ENCODE measurements at places on chromosomes 1 and 21. TPM values are rescaled to one million over a fixed set of nuclear protein-coding genes. Genes with fewer than 3 reads are reported as not detected.
A peak's percentile ranks its signal among the peaks of the same experiment; 100 is the strongest.

Gene PODN
- 0.60 TPM for total RNA-seq

- no peak for DNase-seq
Measured at GRCh38 chr1:203450479-203451149, 25.0 kb upstream of the PRELP start.

Gene PAQR6
- 0.07 TPM for total RNA-seq

DNA sequence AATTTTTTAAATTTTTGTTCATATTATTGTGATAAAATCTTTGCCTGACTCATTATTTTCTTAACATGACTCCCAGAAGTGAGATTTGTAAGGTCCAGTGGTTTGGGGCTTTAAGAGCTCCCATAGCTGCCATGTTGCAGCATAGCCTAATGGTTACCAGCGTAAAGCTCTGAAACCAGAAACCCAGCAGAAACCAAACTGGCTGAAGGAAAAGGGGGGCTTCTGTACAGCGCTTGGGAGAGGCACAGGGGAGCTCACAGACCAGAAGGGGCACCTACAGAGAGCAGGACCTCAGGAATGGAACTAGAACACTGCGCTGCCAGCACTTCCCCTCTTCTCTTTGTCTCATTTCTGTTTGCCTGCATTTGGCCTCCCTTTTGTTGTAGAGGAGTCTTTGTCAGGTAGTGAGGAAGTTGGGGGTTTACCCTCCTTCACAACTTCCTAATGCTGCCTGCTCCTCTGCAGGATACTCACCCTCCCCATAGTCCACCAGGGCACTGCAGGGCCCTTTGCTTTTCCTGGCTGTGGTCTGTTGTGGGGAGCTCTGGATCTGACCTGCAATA, 2.6 kb upstream of the PYCR2 start:
- no peak for DNase-seq

Gene FMOD
- total RNA-seq = 0.07 TPM

Gene LCE2C
- total RNA-seq = not detected

Gene VAV3
- total RNA-seq = 1.1 TPM

- DNase-seq = no peak
Measured at GRCh38 chr1:205481218-205481617, 23.3 kb upstream of the CDK18 start.

GRCh38 chr1:167627865-167628641, 2.0 kb upstream of the RCSD1 start:
- no peak for DNase-seq

Gene ADAM30
- not detected for total RNA-seq

DNA sequence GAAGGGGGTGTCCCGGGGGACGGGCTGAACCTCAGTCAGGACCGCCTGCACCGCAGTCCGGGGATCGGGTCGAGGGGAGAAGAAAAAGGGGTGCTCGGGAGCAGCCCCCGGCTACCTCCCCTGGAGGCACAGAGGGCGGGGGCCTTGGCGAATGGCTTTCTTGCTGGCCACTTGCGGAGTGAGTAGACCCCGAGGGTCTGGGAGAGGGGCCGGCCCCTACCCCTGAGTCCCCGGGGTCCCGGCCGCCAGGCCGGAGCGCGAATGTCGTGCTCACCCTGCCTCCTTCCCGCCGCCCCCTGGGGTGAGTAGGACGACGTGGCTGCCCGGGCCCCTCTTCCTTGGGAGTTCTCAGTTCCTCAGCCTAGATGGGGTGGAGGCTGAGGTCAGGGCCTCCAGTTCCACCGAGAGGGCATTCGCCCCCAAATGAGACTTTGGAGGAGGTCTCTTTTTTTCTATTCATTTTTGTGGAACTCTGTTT, 113.0 kb downstream of the OSBPL9 start:
- DNase-seq = no peak

- no peak for DNase-seq
Measured at GRCh38 chr1:221478050-221478949, 263.6 kb downstream of the DUSP10 start.

Gene TMCO4
- total RNA-seq = 7.3 TPM

- DNase-seq = peak; percentile 92
Measured at GRCh38 chr1:225508538-225509375, 80.9 kb upstream of the LBR start.

DNA sequence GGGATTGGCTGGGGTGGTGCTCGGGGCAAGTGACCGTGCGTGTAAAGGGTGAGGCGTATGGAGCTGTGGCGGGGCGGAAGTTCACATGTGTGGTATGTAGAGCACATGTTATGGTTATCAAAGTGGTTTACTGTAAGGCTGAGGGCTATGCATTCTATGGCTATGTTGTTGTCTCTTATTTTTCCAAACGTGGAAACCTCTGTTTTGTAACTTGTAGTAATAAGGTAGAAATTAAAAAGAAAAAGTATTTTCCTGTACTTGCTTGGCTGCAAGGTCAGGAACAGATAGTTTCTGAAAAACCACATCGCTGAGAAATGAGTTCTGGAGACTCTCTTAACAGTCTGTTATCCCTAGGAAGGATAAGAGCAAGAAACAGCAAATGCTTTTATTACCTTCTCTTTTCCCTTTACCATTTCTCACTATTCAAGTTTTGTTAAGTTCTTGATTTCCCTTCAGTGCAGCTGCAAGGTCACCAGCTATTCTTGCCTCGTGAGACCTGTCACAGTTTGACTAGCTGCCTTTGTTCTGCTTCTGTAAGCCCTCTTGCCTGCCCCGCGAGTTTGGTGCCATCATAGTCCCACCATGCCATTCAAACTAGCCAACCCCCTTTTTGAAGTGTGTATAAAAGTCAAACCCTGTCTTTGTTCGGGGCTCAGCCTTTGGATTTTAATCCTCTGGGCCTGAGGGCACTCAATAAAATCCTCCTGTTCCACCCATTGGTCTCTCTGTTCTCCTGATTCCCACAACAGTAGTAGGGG, 9.5 kb downstream of the RNU1-2 start:
- DNase-seq = peak; percentile 71

DNA sequence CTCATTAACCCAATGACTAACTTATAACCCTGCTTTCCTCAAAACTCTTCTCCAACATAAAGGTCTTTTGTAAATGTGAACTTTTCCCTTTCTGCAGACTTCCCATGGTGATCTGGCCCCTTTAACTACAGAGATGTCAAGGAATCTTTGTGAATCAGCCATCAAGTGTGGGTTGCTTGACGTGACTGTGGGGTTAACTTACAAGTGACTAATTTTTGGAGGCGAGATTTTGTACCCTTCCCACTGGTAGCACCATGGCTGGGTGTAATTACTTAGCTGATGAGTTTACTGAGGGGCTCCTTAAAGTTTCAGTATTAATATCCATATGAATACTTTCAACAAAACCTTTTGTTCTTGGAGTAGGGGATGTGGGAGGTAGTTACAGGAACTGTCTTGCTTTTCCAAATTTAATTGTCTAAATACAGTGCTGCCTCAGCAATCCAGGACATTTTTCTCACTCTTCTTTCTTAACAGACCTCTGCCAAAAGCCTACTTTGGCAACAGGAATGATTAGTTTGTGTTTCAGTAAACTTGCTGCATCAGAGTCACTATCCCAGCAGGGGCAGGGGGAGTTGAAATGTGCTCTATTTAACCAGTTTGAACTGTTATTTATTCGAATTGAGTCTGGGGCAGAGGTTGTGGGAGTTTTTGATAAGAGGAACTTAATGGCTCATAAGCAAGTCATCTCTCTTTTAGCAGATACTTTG, 217.3 kb upstream of the FGGY start:
- no peak for DNase-seq

GRCh38 chr1:233389169-233389568, 61.6 kb downstream of the MAP3K21 start:
- no peak for DNase-seq

Gene MEX3A
- 6.5 TPM for total RNA-seq

GRCh38 chr1:7652061-7652460, 119.0 kb upstream of the VAMP3 start:
- DNase-seq = no peak

Gene CD48
- total RNA-seq = not detected

GRCh38 chr1:55476445-55477015, 261.4 kb upstream of the USP24 start:
- DNase-seq = no peak

Gene SPATA21
- total RNA-seq = not detected

Gene KCND3
- total RNA-seq = under 0.01 TPM

DNA sequence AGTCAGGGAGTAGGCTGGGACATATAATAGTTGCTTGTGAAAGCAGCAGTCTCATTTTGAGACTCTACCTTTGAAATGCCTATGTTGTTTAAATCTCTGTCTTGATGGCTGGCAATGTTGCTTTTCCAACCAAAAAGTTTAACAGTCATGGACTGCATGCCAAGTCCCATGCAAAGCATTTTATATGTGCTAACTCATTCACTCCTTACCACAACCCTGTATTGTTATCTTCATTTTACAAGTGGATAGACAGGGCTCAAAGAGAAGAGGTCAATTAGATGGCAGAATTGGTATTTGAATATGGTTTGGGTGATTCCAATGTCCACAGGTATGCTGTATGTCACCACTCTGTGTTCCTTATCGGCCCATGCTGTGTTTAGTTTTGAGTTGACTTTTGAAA, 331.4 kb upstream of the USP24 start:
- DNase-seq = no peak

DNA sequence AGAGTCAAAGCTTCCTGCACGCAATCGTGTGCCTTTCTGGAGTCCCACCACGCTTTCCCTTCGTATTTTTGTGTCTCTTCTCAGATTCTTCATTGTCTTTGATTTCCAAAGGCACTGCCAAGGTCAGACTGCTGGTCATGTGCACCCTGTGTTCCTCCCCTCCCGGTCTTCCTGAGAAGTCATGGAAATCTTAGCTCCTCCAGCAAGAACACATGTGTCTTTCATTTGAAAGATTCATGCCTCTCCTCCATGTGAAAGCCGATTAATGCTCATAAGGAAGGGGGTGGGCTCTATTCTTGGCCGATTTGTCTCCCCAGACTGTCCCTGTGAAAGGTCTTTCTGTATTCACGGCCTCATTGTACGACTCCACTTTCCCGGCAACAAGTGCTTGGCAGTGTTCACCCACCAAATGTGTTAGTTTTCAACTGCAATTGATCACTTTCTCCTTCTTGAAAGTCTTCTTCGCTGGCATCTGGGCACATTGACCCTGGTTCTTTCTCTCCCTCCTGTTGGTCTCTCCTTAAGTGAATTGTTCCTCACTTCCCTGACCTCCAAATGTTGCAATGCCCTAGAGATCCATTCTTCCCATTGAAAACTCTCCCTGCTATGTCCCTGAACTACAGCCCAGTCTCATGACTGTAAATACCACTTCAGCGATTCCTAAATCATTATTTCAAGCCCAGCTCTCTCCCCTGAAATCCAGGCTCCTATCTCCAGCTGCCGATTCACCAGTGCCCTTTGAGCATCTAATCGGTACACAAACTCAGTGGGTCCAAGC, 25.4 kb downstream of the MX2 start:
- no peak for DNase-seq

Gene AUNIP
- total RNA-seq = 5.8 TPM

Gene AQP10
- total RNA-seq = 0.13 TPM

- DNase-seq = no peak
Measured at GRCh38 chr1:29685387-29685786, 449.1 kb downstream of the PTPRU start.

Gene OR2W3
- 0.53 TPM for total RNA-seq

DNA sequence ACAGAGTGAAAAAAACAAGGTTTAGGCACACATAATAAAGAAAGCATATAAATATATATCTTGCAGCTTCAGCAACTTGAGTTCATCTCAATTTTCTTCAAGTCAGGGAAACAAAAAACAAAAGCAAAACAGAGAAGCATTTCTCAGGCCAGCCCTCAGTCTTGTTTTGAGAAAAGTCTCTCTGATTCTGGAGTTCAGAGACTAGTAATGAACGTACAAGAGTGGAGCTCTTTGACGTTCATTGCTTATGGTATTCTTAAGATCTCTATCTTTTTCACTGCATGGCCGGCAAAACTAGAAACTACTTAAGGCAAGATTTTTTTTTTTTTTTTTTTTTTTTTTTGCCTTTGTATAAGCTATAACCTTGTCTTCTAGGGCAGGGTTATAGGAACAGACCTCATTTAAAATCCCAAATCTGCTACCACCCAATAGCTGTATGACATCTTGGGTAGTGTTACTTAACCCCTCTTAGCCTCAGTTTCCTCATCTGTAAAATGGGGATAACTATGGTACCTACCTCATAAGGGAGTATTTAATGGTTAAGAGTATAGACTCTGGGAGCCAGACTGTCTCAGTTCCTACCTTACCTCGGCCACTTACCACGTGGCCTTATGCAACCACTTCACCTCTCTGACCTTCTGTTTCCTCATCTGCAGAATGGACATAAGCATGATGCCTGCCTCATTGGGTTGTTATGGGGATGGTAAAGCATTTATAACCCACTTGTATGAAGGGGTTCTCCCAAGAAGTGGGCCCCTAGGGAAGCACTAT, 33.6 kb downstream of the LMO4 start:
- no peak for DNase-seq

DNA sequence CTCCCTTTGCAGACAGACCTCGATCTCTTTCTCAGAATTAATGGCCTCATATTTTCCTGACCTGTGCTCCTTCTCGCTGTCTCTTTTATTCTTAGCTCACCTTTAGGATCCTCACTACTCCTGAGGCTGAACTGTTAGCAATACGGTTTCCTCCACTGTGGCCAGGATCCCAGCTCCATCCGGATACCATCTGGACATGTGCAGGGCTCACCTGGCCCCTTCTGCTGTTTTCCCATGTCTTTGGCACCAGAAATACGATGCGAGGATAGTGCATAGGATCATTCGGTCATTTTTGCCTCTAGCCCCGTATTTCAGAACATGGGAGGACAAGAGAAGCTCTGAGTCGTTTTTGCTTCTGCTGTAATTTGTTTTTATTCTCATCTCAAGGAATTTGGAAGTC, 108.5 kb upstream of the KIF26B start:
- DNase-seq = no peak

Gene KRTAP10-6
- total RNA-seq = not detected

Gene ANGPTL7
- total RNA-seq = not detected

DNA sequence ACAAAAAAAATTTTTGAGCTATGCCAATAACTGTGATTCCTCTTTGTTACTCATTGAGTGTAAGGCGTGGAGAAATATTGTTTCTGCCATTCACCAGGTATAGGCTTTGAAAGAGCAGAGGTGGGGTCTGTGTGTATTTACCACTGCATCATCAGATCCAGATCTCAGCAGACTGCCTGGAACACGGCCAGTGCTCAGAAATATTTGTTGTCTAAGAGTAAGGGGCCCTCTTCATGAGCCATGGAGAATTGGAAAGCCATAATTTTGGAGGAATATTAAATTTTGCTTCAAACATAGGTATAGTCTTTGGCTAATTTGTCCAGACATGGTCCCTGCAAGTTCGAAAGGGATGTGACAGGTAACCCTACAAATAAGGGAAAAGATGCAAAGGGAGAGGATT, 231.3 kb upstream of the IRF2BP2 start:
- DNase-seq = no peak

- DNase-seq = no peak
Measured at GRCh38 chr1:41455479-41456332, 28.8 kb downstream of the EDN2 start.

Gene FRRS1
- 1.4 TPM for total RNA-seq

GRCh38 chr1:225908013-225908640, 15.9 kb downstream of the PYCR2 start:
- no peak for DNase-seq

Gene AMY2B
- 1.2 TPM for total RNA-seq

Gene MX2
- 0.59 TPM for total RNA-seq
